SHP77 (cell line): ENCODE measurements at places on chromosomes 1 and 21.

- DNase-seq, result no peak
Observed at GRCh38 chr1:92551916-92552315, 65.2 kb upstream of the GFI1 start.

DNA sequence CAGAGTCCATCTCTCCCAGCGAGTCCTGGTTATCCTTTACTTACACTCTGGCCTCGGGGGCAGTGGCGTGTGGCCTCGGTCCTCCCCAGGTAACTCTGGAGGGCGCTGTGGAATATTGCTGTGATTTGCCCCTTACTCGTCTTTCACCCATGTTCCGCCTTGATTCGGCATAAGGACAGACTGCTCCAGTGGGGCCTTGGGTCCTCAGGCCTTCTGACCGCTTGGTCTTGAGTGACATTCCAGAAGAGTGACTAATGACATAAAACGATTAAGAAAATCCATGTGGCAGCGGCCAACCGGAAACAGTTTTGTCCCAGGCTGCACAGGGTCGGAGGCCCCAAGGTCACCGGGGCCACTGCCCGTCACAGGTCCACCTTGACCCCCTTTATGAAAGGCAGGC, 11.0 kb downstream of the ICMT start:
- DNase-seq, result no peak

DNA sequence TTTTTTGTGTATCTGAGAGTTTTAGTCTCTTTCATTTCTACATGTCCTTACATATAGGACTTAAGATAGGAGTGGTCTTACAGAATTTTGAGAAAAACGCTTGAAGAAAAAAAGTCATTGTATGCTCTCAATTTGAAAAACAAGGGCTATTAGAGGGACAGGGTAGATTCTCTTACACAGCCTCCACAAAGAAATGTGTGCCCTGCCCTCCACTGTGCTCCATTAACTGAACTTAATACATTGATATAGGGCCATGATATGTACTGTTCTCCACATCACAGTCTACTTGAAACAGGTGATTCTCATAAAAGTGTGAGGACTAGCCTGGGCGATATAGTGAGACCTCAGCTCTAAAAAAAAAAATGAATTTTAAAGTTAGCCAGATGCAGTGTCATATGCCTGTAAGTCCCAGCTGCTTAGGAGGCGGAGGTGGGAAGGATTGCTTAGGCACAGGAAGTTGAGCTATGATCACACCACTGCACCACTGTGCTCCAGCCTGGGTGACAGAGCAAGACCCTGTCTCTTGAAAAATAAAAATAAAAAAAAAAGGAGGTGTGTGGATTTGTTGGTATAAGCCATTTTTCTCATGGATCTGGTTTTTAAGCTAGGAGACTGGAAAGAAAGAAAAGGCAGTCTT, 77.0 kb downstream of the HMCN1 start:
- DNase-seq, result no peak

DNA sequence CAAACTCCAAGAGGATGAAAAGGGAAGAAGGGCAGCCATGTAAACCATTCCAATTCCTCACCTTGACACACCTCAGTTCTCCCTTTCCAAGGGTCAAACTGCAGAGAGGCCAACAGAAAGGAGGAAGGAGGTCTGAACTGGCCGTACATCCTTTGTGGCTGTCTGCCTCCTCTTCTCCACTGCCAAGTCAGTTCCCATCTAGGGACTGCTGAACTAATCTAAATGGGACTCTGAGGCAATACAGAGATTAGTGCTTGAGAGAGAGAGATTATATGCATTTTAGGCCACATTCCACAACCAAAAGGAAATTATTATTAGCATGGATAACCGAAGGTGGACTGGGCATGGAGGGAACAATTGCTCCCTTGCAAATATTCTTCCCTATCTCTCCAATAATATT, 2.7 kb downstream of the ARHGEF11 start:
- no peak for DNase-seq

DNA sequence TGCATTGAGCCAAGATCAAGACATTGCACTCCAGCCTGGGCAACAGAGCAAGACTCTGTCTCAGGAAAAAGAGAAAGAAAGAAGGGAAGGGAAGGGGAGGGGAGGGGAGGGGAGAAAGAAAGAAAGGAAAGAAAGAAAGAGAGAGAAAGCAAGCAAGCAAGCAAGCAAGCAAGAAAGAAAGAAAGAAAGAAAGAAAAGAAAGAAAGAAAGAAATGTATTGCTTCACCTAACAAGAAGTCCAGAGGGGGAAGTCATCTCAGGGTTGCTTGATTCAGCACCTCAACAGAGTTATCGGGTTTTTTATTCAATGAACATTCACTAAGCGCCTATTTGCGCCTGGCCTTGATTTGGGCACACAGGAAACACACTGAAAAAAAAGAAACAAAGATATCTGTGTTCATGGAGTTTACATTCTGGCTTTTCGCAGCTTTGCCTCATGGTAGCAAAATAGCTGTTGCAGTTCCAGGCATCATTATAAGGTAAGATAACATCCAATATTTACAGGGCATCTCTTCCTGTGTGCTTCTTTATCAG, 8.2 kb upstream of the RCSD1 start:
- DNase-seq, result no peak

DNA sequence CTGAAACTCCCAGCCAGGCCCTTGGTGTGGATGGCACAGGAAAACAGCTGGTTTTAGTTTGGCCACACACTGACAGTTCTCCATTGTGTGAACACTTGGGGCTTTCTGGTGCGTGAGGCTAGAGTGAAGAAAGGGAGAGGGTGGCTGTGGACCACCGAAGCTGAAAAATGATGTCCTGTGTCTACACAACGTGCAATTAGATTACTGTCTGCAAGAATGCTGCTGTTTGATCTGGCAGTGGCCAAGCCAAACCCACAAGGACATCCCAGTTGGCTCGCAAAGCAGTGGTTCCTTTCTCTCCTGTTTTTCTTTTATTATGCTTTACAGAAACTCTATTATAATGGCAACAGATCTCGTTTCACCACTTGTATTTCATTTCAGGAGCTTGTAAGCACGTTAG, 58.9 kb downstream of the ERG start:
- no peak for DNase-seq

DNA sequence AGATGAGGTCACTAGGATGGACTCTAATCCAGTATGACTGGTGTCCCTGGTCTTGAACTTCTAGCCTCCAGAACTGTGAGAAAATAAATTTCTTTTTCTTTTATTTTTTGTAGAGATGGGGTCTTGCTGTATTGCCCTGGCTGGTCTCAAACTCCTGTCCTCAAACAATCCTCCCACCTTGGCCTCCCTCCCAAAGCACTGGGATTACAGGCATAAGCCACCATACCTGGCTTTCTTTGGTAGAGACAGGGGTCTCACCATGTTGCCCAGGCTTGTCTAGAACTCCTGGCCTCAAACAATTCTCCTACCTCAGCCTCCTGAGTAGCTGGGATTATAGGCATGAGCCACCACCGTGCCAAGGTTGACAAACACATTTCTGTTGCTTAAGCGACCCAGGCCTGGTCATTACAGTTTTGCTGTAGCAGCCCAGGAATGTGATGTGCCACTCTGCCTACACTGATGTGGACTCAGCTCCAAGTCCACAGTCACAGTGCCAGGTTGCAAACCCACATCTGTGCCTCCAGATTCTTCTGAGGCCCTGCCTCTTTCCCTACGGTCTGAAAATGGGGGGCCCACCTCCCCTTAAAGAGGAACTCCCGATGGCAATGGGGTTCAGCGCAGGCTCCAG, 15.9 kb downstream of the PYCR2 start:
- no peak for DNase-seq

GRCh38 chr21:42929969-42930368, 4.5 kb upstream of the ERVH48-1 start:
- DNase-seq, result no peak
